Hematopoietic multipotent progenitor cell treated with erythropoietin and hydrocortisone succinate and interleukin-3 and kit ligand, for 8 days (in vitro differentiated cells): ENCODE measurements at places on chromosomes 1 and 21.

GRCh38 chr1:40748841-40749718 lies 34.5 kb upstream of the KCNQ4 start:
- DNase-seq: no peak

GRCh38 chr1:92342401-92342800 lies 43.5 kb downstream of the RPAP2 start:
- DNase-seq: no peak

DNA sequence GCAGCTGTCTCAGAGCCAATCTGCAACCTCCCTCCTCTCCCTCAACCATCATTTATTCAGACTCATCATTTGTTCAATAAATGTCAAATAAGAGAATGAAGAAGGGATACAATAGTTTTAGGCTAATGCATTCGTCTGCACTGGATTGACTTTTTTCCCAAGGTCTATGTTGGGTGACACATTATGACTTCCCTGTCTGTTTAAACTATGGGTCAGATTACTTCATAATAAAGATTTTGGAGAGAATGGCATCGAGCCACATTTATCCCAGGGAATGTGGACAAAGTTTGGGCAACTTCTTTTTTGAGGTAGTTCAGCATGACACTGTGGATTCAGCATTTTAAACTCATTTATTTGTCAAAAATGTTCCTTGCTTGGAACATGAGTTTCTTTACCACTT lies 107.4 kb upstream of the ADGRL2 start:
- no peak for DNase-seq

DNA sequence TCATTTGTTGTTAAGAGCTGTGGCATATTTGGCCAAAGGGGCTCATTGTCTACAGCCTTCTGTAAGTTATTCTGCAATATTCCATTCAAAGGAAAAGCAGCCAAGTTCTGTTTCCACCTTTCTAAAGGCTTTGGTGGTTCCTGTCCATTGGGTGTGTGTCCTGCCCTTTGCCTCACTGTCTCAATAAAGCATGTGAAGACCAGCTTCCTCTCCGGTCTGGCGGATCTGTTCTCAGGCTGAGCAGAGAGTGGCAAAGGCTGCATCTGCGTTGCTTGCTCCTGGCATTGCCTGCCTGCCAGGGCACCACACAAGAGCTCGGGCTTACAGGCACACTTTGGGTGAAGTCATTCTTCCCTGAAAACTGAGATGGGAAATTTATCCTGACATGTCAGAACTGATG lies 34.9 kb downstream of the ST6GALNAC3 start:
- no peak for DNase-seq
